ENCODE measurements at places on chromosomes 12 and 14.

- DNase-seq, result peak; percentile 68
Observed at GRCh38 chr14:50839691-50840090, 8.7 kb upstream of the NIN start.

DNA sequence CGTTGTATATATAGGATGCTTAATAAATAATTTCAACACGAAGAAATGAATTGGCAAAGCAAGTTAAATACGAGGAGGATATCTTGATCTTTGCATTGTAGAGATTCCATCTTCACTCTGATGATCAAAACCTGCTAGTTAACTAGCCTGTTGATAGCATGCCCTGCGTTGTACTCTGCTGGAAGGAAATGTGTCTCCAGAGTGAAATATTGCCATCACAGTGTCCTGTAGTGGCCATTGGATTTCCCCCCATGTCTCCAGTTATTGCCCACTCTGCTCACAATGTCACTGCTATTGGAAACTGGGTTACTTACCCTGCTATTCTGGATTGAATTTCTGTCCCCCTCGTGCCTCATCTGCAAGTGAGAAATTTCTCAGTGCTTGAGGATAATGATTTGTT is 109.6 kb downstream of the PLEKHA5 start:
- DNase-seq, result no peak

DNA sequence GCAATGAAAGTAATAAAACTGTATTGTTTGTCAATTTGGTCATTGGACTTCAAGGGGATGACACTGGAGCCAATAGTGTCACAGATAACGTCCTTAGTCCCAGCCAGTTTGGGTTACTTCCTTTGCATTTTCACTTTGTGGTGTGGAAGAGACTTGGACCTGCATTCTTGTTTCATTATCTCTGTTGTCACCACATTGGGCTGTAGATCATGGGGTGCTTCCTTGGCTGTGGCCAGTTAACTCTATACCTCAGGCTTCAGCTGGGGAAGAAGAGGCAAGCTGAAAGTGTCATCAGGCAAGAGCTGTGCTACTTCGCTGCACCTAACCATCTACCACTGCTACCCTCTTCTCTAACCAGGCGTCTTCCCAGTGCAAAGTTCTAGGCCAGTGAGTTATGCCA is 15.1 kb upstream of the CISTR start:
- peak; percentile 39 for DNase-seq

- no peak for DNase-seq
Observed at GRCh38 chr12:53603804-53604203, 22.4 kb downstream of the ATF7 start.

DNA sequence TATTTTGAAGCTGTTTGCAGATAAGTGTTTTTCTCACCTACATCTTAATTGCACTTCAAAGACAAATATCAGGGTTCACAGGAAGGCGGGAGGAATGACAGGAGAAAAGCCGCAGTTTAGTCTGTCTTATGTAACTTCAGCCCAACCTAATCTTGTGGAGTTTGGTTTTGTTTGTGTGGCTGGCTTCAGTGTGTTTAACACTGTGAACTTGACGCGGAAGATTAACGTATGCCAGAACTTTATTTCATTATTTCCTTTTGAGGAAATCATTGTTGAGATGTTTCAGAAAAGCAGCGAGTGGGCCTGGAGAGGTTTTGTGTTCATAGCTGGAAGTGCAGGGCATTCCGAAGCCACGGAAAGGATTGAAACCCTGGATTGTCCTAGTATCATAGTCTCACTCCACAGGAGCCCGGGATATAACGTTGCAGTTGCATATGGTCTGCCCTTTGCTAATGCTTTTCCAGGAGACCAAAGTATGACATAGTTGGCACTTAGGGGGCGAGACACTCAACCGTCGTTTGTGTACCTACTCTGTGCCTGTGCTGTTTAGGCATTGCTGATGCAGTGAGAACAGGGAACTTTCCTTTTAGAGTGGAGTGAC is 2.0 kb downstream of the PELI2 start:
- peak; percentile 54 for DNase-seq

- no peak for DNase-seq
Observed at GRCh38 chr14:90303473-90303872, 28.3 kb downstream of the NRDE2 start.

GRCh38 chr12:109873653-109874052 is 6.7 kb downstream of the GLTP start:
- DNase-seq, result peak; percentile 78

GRCh38 chr14:81172881-81173280 is 47.9 kb downstream of the GTF2A1 start:
- DNase-seq, result peak; percentile 61

GRCh38 chr14:78921856-78922255 is 751.7 kb downstream of the NRXN3 start:
- DNase-seq, result peak; percentile 25

- no peak for DNase-seq
Observed at GRCh38 chr14:101469382-101470247, 91.7 kb upstream of the DIO3 start.

DNA sequence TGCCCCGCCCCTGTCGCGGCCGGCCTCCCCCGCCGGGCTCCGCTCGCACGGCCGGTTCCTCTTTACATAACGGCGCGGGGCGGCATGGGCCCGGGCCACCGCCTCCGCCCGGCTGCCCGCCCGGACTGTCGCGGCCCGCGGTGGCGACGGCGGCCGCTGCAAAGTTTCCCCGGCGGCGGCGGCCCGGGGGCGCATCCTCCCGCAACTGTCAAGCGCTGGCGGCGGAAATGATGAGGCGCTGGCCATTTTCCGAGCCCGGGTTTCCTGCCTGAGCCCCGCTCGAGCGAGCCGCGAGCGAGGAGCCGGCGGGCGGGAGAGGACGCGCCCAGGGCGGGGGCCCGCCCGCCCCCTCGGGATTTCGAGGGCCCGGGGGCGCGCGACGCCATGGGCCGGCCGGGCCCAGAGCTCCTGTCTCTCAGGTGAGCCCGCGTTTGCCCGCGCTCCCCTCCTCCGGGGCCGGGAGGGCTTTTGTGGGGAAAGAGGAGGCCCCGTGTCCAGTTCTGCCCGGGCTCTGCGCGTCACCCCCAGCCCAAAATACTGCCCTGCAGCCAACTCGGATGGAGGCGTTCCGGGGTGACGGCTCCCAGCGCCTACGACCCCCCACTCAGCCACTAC is at the start of gene SH2B3:
Gene SH2B3 (plus strand): TSS at position 65 of the 615 bp plus-strand sequence. CDS start 12,223 bp downstream, outside the sequence.
- peak; percentile 60 for DNase-seq

- DNase-seq, result no peak
Observed at GRCh38 chr12:69484428-69484827, 14.2 kb downstream of the FRS2 start.

GRCh38 chr12:95788637-95789036 is 1.9 kb downstream of the NTN4 start:
- DNase-seq, result peak; percentile 65

DNA sequence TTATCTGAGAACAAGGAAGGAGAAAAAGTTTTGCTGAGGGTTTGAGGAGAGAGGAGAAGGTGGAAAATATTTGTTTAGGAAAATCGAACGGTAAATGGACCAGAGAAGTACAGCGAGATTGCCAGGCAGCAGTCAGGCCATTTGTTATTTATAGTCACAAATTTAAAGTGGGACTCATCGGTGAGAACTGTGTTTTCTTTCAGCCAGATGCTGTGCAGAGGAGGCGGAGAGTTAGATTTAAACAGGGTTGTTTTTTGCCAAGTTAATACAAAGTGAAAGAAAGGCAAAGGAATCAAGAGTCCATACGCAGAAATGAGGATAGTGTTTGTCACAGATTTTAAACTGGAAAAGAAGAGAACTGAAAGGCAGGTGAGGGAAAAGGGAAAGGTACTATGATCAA is 200.6 kb upstream of the CNOT2 start:
- DNase-seq, result no peak

DNA sequence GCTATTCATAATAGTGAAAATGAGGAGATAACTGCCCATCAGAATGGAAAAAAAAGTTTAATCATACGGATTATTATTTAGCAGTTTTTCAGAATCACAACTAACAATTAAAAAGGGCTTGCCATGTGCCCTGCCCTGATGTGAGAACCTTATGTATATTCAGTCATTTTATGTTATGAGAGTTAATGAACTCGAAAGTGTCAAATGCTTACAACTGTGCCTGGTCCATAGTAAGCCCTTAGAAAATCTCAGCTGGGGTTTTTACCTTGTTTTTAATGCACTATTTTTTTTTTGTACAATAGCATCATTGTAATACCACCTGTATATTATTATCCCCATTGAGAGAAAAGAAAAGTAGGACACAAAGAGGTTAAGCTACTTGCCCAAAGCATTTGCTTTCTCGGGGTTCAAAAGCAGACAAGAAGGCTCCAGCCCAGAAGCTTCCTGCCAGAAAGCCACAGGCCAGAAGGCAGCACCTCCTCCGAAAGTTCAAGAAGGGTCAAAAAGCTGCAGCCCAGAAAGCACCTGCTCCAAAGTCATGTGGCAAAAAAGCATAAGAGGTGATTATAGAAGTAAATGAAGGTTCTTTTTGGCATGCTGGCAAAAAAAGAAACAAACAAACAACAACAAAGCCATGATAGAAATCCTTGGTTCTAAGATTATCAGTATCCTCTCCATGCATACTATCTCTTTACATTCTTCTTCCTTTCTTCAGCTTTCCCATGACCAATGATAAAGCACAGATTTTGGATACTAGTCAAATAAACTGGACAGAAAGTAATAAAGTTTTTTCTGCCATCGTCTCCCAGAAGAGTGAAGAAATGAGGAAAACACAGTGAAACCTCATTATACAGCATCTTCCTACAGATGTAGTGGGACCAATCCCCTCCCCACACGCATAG is 59.1 kb upstream of the NAP1L1 start:
- DNase-seq, result no peak

DNA sequence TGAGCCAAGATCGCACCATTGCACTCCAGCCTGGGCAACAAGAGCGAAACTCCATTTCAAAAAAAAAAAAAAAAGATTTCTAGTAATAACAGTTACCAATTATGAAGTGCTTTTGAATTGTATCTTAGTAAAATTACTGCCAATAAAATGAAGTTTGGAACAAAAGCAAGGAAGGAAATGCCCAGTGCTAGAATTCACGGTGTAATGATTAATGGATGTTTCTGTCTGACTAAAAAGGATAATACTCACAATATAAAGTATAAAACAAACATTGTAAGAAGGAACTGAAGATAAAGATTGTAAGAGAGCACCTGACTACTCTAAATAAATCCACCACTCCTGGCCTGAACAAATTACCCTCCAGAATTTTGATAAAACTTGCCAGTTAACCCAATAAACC is 4.0 kb downstream of the TMEM116 start:
- DNase-seq, result no peak

GRCh38 chr12:1339618-1340319 is 254.6 kb downstream of the FBXL14 start:
- DNase-seq, result no peak

- DNase-seq, result no peak
Observed at GRCh38 chr12:103333676-103334075, 162.1 kb downstream of the C12orf42 start.

GRCh38 chr12:71157601-71158233 is at the start of gene TSPAN8:
Gene TSPAN8, minus strand, starts transcription at chr12:71157999. Its CDS starts 321 bp downstream, at chr12:71157678.
- DNase-seq, result no peak
